Activated CD8-positive, alpha-beta T cell treated with anti-CD3 and anti-CD28 coated beads, Interleukin-2, amount 10 ng/mL, durations not matched to agents 7 days and 5 days (primary cell): ENCODE measurements at places on chromosomes 7 and 10. TPM values are rescaled to one million over a fixed set of nuclear protein-coding genes. Genes with fewer than 3 reads are reported as not detected.

The DIP2C gene
- 0.34 TPM for total RNA-seq

- DNase-seq = no peak
- H3K36me3 ChIP-seq = peaks cover 46% of the 10 kb centered on the region
- no peaks in the 10 kb centered on the region for H3K4me1 ChIP-seq
Measured at GRCh38 chr10:5932345-5932744, 42.3 kb downstream of the FBH1 start.

GRCh38 chr7:17313194-17313593 lies 14.7 kb downstream of the AHR start:
- H3K27me3 ChIP-seq = no peaks in the 10 kb centered on the region
- no peak overlapping the region for H3K4me3 ChIP-seq
- DNase-seq = no peak
- no peak overlapping the region for H3K27ac ChIP-seq
- H3K36me3 ChIP-seq = peaks cover 31% of the 10 kb centered on the region

GRCh38 chr7:147304376-147304775 lies 1187.8 kb downstream of the CNTNAP2 start:
- H3K27ac ChIP-seq = no peak overlapping the region
- no peak for DNase-seq
- no peaks in the 10 kb centered on the region for H3K27me3 ChIP-seq
- H3K4me3 ChIP-seq = no peak overlapping the region

The AP3M1 gene
- total RNA-seq = 49.1 TPM

GRCh38 chr10:116719804-116720203 lies 22.6 kb downstream of the HSPA12A start:
- H3K4me3 ChIP-seq = no peak overlapping the region
- H3K36me3 ChIP-seq = no peaks in the 10 kb centered on the region
- H3K27me3 ChIP-seq = peaks cover 39% of the 10 kb centered on the region
- peaks cover 22% of the 10 kb centered on the region for H3K4me1 ChIP-seq

DNA sequence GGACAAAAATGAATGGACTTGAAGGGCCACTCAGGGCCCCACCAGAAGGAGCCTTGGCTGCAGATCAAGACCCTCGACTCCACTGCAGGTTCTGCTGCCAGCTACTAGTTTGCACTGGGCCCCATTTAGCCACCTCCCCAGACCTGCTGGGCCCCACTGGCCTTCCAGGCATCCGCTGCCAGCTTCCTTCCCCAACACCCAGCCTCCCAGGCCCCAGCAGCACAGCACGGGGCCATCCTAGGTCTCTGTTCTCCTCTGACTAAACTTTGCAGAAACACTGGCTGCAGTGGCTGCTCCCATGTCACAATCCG lies 277.4 kb upstream of the KLF14 start:
- peak overlapping the region; percentile 90 for H3K27ac ChIP-seq
- H3K4me1 ChIP-seq = peaks cover 68% of the 10 kb centered on the region
- peaks cover 1% of the 10 kb centered on the region for H3K36me3 ChIP-seq
- H3K4me3 ChIP-seq = peak overlapping the region; percentile 34
- H3K27me3 ChIP-seq = no peaks in the 10 kb centered on the region

DNA sequence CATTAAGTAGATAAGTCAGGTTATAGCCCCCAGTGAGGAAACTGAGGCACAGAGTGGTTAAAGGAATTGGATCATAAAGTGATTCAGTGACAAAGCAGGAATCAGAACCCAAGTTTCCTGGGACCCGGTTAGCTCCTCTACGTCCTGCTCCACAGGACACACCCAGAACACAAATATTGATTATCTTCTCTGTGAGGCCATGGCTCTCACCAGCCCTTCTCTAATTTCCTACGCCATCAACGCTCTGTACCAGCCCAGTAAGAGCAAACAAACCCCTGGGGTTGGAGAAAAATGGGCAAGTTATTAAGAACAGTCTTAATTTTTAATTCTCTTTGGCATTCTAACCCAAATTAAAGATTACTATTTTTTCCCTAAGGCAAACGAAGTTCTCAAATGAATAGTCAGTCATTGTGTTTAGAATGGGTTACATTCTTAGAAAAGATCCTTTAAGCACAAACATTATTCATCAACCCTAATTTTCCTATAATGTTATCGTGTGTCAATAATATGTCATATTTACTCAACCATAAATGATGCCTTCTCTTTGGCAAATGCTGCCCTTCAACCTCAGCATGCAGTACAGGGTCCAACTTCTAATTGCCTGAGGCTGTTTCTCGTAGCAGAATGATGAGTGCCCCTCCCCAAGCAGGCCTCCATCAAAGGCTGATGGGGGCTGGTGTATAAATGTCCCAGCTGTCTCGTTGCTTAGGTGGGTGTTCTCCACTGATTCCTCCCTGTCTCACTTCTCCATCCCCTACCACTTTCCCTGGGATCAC lies 25.4 kb upstream of the TM9SF3 start:
- peaks cover 17% of the 10 kb centered on the region for H3K4me1 ChIP-seq
- H3K36me3 ChIP-seq = no peaks in the 10 kb centered on the region
- H3K4me3 ChIP-seq = no peak overlapping the region
- no peak overlapping the region for H3K27ac ChIP-seq
- no peaks in the 10 kb centered on the region for H3K27me3 ChIP-seq
- DNase-seq = no peak

GRCh38 chr7:78222001-78222751 lies 423.6 kb downstream of the PHTF2 start:
- no peaks in the 10 kb centered on the region for H3K36me3 ChIP-seq
- H3K27ac ChIP-seq = no peak overlapping the region
- no peak for DNase-seq
- no peak overlapping the region for H3K4me3 ChIP-seq
- H3K27me3 ChIP-seq = no peaks in the 10 kb centered on the region
- H3K4me1 ChIP-seq = no peaks in the 10 kb centered on the region

DNA sequence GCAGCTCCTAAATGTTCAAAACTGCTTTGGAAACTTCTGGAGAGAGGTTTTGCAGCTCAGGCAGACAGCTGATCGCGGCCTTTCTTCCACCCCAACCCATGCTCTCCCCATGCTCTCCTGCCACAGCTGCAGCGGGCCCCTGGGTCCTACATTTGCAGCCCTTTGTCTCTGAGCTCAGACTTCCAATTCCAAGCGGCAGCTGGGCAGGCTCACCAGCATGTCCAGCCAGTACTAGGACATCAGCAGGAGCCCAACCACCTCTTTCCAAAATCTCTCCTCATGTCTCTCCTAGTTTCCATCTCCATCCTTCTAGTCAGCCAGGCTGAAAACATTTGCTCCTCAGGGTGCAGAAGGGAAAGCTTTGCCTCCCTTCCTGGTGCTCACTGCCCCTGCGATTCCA lies 6.0 kb downstream of the LEP start:
- H3K27me3 ChIP-seq = peaks cover 32% of the 10 kb centered on the region
- H3K27ac ChIP-seq = no peak overlapping the region
- no peak overlapping the region for H3K4me3 ChIP-seq
- no peak for DNase-seq

The CALML3 gene
- not detected for total RNA-seq

- H3K4me3 ChIP-seq = no peak overlapping the region
- no peak for DNase-seq
- H3K36me3 ChIP-seq = no peaks in the 10 kb centered on the region
- H3K4me1 ChIP-seq = no peaks in the 10 kb centered on the region
- H3K27me3 ChIP-seq = peaks cover 11% of the 10 kb centered on the region
Measured at GRCh38 chr7:131608116-131608500, 51.7 kb upstream of the PODXL start.

DNA sequence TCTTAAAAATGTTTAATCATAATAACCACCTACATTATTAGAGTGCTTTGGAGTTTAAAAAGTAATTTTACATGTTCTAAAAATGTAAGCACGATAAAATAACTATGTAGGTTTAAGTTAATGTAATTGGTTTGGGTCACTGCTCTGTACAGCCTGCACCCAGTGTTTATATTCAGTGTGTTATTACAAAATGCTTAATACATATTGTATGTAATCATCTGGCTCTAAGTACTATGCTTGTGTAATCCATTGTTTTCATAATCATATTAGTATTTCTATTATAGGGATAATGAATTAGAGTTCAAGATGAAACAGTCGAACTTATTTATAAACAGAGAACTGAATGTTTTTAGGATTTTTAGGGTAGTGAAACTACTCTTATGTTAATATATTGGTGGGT lies 13.1 kb downstream of the RPA3 start:
- no peaks in the 10 kb centered on the region for H3K36me3 ChIP-seq
- H3K27ac ChIP-seq = no peak overlapping the region
- no peak for DNase-seq

DNA sequence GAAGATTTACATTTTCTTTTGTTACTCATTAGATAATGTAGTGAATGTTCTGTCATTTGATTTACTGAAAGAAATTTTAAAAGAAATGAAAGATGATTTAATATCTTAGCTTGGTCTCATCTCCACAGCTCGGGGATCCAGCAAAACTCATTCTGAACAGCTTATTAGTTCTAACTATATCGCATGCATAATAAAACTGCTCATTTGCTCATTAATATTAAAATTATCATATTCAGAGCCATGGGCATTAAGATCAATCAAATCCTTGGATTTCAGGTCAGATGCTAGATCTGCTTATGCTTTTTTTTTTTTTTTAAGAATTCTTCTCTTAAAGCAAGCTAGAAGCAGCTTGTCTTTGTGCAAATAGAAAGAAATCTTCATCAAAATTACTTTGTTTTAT lies 246.1 kb downstream of the FOXP2 start:
- no peak overlapping the region for H3K27ac ChIP-seq
- no peak for DNase-seq

The SLC16A9 gene
- total RNA-seq = 0.08 TPM

The COL1A2 gene
- total RNA-seq = 0.21 TPM

The AKR1E2 gene
- 6.5 TPM for total RNA-seq

- H3K27me3 ChIP-seq = no peaks in the 10 kb centered on the region
- peaks cover 63% of the 10 kb centered on the region for H3K36me3 ChIP-seq
- peak overlapping the region; percentile 89 for H3K4me3 ChIP-seq
- DNase-seq = no peak
Measured at GRCh38 chr10:119535305-119535704, 7.2 kb downstream of the RGS10 start.

The RNF32 gene
- 1.4 TPM for total RNA-seq

GRCh38 chr7:27933671-27934565 lies 194.0 kb downstream of the TAX1BP1 start:
- no peaks in the 10 kb centered on the region for H3K36me3 ChIP-seq
- no peak for DNase-seq
- H3K4me3 ChIP-seq = no peak overlapping the region
- peaks cover 2% of the 10 kb centered on the region for H3K4me1 ChIP-seq
- H3K27ac ChIP-seq = no peak overlapping the region
- no peaks in the 10 kb centered on the region for H3K27me3 ChIP-seq

DNA sequence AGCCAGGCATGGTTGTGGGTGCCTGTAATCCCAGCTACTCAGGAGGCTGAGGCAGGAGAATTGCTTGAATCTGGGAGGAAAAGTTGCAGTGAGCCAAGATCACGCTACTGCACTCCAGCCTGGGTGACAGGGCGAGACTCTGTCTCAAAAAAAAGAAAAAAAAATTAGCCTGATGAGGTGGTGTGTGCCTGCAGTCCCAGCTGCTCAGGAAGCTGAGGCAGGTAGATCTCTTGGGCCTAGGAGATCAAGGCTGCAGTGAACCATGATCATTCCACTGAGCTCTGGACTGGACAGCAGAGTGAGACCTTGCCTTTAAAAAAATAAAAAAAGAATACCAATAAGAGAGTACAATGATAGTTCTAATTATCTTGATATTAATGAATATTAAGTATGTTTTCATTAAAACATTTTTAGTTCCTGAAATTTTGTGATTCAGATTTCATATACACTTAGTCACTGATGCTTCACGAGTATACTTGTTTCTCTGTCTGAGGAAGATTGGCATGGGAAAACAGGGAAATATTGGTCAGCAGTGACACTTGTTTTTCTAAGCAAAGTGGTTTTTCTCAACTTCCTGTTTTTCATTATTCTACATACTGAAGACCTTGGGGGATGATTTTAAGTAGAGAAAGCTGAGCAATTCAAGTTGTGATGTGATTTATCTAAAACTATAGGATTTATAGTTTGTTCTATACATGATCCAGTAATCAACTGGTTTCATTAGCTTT lies 76.8 kb downstream of the ADK start:
- peak overlapping the region; percentile 84 for H3K27ac ChIP-seq
- H3K36me3 ChIP-seq = peaks cover 17% of the 10 kb centered on the region
- peak overlapping the region; percentile 51 for H3K4me3 ChIP-seq
- H3K27me3 ChIP-seq = no peaks in the 10 kb centered on the region
- no peak for DNase-seq

The BMPER gene
- not detected for total RNA-seq

The DNAJC12 gene
- 2.6 TPM for total RNA-seq

DNA sequence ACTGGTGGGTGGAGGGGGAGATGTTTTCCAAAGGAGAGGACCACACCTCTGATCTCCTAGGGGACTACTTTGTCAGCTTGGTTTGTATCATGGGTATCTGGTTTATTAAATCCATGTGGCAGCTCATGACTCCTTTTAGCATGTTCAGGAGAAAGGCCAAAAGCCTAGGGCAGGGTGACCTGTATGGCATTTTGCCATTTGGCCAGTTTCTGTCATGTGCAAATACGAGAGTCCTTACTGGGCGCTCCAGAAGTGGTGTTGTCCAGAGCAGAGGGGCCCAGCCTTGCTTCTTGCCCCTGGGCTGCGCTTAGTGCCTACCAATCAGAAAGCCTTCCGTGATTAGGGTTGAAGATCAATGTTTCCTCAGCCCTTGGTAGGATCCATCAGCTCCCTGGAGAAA lies 31.0 kb downstream of the ADRA2A start:
- no peak overlapping the region for H3K4me3 ChIP-seq
- no peaks in the 10 kb centered on the region for H3K36me3 ChIP-seq
- no peak for DNase-seq
- H3K27me3 ChIP-seq = peaks cover 4% of the 10 kb centered on the region
- no peak overlapping the region for H3K27ac ChIP-seq
- H3K4me1 ChIP-seq = no peaks in the 10 kb centered on the region

GRCh38 chr10:97757471-97757870 lies 14.3 kb downstream of the SFRP5 start:
- H3K4me1 ChIP-seq = no peaks in the 10 kb centered on the region
- peaks cover 42% of the 10 kb centered on the region for H3K36me3 ChIP-seq
- no peaks in the 10 kb centered on the region for H3K27me3 ChIP-seq

DNA sequence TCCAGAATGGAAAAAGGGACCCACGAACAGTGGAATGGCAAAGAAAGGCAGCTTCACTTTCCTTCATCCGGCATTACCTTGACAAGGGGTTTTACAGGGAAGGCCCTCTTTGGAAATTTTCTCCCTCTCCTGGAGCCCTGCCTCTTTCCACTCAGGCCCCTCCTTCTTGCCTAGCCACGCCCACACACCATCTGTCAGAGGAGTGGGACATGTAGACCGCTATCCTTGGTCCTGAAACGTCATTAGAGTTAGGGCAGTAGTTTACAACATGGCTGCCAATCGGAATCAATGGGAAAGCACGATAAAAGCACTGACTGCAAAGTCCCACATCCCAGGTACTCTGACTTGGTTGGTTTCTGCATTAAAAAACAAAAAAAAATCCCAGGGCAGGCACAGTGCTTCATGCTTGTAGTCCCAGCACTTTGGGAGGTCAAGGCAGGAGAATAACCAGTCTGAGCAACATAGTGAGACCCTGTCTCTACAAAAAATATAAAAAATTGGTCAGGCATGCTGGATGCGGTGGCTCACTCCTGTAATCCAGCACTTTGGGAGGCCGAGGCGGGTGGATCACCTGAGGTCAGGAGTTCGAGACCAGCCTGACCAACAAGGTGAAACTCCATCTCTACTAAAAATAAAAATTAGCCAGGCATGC lies 96.4 kb downstream of the MARCHF5 start:
- H3K27me3 ChIP-seq = peaks cover 5% of the 10 kb centered on the region
- H3K36me3 ChIP-seq = no peaks in the 10 kb centered on the region
- no peak overlapping the region for H3K4me3 ChIP-seq
- H3K27ac ChIP-seq = no peak overlapping the region
- H3K4me1 ChIP-seq = no peaks in the 10 kb centered on the region
